ENCODE measurements at places on chromosomes 5 and 9.
A peak's percentile ranks its signal among the peaks of the same experiment; 100 is the strongest.

DNA sequence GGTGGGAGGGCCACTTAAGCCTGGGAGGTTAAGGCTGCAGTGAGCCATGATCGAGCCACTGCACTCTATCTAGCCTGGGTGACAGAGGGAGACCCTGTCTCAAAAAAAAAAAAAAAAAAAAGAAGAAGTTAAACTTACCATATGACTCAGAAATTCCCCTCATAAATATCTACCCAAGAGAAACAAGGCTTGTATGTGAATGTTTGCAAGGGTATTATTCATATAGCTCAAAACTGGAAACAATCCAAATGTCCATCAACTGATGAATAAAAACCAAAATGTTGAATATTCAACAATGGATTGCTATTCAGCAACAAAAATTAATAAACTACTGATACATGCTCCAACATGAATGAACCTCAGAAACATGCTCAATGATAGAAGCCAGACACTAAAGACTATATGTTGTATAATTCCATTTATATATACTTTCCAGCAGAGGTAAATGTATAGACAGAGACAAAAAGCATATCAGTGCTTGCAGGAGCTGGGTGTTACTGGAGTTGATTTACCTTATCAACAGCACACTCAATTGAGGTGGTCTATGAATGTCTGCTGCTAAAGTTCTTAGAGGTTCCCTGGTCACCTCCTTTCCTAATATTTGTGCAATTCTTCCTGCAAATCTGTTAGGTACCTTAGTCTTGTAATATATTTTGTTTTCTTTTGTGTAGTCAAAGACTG lies 5.3 kb upstream of the SREK1 start:
- no peak for DNase-seq

GRCh38 chr5:56414066-56414465 lies 180.9 kb upstream of the ANKRD55 start:
- peak; percentile 65 for DNase-seq

DNA sequence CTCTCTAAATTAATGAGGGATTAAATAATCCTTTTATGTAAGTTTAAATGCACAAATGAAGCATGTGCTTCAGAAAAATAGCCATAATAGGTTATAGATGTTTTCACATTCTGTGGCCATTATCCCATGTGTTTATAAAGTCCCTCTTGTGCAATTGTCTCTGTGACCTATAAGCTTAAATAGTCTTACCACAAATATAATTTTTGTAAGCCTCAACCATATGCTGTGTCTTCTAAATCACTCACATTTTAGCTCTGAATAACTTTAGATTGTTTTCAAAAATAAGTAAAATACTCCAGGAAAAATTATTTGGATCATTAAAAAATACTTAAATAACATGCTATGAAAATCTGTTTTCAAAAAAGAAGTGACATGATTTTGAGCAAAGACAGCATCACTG lies 1894.7 kb downstream of the MAT2B start:
- no peak for DNase-seq

- DNase-seq: no peak
These were observed 65.2 kb downstream of the SREK1 start for GRCh38 chr5:66209350-66209749.

GRCh38 chr9:131534721-131535237 lies 3.7 kb upstream of the UCK1 start:
- no peak for DNase-seq

GRCh38 chr5:117475919-117476318 lies 901.3 kb upstream of the SEMA6A start:
- no peak for DNase-seq

GRCh38 chr9:86573886-86574285 lies 219.7 kb upstream of the TUT7 start:
- no peak for DNase-seq

GRCh38 chr5:149325166-149325735 lies 20.0 kb upstream of the GRPEL2 start:
- no peak for DNase-seq

- DNase-seq: no peak
These were observed 19.0 kb downstream of the SKP2 start for GRCh38 chr5:36170832-36171424.

DNA sequence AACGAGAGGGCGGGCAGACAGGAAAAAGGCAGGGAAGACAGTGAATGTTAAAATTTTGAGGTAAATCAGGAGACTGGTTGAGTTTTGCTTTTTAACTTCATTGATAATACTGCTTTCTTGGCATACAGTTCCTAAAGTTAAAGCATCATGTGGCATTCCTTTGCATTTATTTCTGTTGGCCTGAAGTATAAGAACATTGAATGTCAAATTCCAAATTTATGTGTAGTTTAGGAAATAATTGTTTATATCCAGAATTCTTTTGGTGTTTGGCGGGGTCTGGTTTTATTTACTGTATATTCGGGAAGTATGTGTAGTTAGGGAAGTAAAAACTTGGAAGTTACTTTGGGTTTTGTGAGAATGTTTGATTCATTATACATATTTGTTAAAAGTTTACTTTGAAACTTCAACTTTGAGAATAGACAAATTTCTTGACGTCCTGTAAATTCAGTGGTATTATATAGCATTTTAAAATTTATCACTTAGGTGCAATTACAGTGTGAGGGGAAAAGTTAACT lies 83.2 kb downstream of the PTPDC1 start:
- DNase-seq: no peak

DNA sequence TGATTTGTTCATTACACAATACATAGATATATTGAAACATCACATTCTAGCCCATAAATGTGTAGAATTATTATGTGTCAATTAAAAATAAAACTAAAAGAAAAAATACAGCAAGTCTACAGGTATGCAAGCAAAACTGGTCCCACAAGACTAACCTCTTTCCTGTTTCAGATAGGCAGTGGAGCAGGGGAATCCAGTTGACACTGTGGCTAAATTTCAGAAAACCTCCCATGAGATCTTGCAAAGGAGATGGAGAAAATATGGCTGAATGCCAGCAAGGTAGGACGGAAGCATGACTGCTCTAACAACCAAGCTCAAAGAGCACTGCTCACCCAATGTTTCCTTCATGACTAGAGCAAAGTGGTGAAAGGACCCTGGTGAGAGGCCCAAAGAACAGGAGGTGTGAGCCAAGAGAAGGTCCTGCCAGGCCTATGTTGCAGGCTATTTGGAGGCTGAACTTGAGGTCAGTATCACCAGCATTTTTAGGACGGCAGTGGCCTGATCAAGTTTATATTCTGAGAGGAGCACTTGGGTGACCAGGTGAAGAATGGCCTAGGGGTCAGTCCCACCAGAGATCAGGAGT lies 1.1 kb upstream of the SH3TC2 start:
- no peak for DNase-seq

GRCh38 chr5:175027390-175027789 lies 303.0 kb downstream of the MSX2 start:
- DNase-seq: no peak

GRCh38 chr5:143701493-143701892 lies 110.5 kb upstream of the HMHB1 start:
- no peak for DNase-seq

Data from fibroblast of skin of left quadriceps (primary cell).